ENCODE measurements at places on chromosomes 2 and 18.

DNA sequence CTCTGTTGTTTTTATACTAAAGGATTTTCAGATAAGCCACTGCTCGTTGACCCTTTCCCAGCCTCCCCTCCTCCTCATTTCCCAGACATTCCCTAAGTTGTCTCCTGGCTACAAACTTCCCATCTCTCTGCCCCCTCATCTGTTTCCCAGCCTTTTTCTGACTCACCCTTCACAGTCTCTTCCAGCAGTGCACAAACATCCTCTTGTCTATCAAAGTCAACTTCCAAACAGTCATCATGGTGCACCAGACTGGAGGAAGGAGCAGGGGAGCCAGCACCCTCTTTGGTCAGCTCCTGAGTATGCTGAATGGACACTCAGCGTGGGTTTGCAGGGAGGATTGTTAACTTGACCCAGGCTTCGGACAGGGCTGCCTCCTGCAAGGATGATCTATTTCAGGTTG lies 26.6 kb upstream of the SPRED2 start:
- DNase-seq: no peak

DNA sequence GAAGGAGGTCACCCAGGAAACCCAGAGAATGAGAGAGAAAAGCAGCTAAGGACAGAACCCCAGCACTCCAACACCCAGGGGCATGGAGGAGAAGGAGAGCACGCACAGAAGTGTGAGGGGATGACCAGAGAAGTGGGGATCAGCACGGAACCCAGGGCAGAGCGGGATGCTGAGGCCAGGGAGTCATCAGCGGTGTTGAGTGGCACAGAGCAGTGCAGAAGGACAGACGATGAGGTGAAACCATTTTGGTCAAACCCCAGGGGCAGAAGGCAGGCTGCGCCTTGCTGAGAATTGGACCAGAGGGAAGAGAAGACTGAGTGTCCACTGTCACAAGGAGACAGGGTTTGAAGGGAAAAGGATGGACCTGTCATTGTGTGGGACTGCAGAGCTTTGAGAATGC lies 23.4 kb upstream of the ASB18 start:
- no peak for DNase-seq

DNA sequence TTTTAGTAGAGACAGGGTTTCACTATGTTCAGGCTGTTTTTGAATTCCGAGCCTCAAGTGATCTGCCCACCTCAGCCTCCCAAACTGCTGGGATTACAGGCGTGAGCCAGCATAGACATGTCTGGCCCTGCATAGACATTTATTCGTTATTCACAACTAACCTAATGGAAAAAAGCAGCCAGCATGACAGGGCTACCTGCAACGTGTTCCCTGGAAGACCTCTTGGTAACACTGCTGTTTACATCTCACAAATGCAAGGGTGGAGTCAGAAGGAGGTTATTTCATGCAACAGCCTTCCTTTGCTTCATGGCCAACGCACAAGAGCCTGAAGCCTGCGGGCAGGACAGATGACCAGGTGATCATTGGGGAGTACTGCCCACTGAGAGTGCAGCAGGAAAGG lies 9.2 kb downstream of the SERPINE2 start:
- DNase-seq: no peak

DNA sequence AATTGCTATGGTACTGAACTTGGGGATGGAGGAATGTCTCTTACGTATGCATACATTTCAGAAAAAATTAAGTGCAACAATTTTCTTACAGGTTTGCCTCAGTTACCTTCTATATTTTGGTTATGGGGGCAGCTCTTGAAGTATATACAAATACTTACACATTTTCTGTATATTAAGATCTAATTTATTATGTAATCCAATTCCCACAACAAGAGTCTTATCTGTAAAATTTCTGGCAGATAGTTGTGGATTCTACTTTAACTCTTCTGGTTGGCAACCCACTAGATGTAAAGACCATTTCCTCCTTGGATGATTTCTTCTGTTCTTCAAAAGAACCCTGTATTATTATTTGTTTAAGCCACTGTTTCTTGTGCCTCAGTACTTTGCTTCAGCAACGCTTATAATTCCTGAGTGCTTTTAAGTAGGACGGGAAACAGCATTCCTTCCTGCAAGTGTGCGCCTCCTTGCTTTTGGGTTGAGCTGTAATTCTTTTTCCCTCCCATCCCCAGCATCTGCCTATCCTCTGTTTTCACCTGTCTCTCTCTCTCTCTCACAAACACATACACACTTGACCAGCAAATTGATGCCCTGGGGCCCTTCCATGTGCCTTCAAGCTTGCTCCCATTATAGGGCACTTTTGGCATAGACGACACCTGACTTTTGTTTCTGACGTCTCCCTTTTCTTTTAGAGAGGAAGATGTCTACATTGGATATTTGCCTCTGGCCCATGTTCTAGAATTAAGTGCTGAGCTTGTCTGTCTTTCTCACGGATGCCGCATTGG lies 61.4 kb downstream of the ACSL3 start:
- no peak for DNase-seq

- DNase-seq: peak; percentile 78
Observed at GRCh38 chr2:196927376-196928225, 1.1 kb upstream of the PGAP1 start.

GRCh38 chr2:127431408-127432023 lies 13.3 kb downstream of the PROC start:
- no peak for DNase-seq

DNA sequence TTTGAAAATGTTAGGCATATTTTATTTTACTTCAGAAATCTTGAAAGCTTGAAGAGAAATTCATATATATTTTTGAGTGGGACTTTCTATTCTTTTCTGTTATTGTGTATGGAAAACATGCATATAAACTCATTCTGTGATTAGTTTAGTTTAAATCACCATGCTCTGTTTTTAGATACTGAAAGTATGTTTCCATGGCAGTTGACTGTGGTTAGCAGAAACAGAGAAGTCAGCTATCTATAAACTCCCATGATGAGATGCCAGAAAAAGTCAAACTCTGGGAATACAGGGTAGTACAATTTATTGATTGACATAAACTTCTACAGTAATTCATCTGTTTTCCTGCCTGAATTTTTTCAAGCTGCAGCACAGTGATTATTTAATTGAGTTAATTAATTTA lies 905.3 kb upstream of the VRK2 start:
- DNase-seq: no peak

- no peak for DNase-seq
Observed at GRCh38 chr2:219592736-219593135, 4.9 kb upstream of the STK11IP start.

DNA sequence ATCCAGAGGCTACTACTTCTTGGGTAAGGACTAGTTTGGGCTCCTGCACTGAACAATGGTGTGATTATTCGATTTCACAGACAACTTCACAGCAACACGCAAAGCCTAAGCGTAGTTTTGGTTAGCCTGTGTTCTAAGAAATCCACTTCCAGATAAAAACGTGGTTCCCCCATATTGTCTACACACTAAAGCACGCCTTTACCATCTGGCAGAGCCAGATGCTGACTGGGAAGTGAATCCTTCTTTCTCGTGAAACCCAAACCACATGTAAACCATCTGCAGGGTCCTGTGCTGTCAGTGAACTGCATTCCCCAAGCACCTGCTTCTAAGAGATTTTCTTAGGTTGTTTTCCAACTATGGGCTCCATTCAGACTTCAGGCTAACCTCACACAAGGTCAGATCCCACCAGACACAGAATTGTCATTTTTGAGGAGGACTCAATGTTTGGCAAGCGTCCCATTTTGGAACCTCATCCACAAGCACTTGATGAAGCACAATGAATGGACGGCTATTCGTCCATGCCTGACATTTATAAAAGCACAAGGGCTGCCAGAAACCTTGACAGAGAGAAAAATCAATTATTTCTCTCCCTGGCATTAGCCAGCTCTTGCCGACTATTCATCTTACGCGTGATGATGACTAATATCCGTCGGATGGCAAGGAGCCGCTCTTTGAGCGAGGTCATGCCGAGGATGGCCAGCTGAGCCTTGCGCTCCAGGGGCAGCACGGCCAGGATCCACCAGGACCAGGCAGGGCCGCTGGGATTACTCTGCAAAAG lies 38.4 kb downstream of the LONRF2 start:
- DNase-seq: no peak

DNA sequence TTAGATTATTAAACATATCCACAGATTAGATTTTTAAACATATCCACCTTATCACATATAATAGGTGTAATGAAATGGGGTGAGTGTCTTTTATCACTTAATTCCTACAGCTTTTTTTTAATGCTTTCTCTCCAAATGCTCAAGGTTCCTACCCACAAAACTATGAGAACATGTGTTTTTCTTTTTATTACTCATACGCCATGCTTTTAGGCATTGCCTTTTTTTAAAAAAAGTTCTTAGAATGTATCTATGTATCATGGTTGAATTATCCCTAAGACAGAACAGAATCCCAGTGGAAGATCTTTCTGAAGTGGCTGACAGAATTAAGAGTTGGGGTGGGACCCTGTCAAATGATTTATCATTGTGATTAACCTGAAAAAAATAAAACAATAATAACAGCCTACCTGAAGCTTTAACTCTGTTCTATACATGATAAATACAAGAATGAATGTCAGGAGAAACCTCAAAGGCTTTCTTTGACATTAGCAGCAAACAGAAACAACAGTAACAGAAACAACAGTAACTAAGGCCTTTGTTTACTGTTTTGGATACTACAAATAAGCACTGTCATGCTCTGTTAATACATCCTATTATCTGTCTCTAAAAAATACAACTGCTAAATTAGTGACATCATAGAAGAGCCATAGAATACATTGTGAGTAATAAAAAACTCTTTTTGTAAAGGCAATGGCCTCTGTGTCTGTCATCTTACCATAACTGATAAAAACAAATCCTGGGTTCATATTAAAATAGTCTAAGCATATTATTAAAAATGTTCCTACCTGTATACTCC lies 4.1 kb upstream of the ZNF397 start:
- peak; percentile 70 for DNase-seq

DNA sequence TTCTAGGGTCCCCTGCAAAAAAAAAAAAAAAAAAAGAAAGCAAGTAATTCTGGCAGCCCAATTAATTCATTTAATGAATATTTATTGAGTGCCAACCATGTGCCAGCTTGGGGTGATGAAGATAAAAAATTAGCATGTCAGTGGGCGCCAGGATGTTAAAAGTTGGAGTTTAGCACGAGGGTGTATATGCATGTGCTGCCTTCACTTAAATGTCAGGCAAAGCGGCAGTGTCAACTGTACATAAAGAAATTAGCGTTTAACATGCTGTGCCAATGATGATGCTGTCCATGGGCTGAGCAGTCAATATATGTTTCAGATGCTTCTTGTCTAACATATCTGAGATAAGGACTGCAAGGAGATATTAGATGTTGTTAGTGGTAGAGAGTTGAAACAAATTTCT lies 49.5 kb downstream of the ASAP2 start:
- no peak for DNase-seq

GRCh38 chr2:12106440-12107080 lies 360.1 kb downstream of the LPIN1 start:
- DNase-seq: no peak

Data from DMS53 (cell line).